ENCODE measurements at places on chromosomes 5 and 9. TPM values are rescaled to one million over a fixed set of nuclear protein-coding genes. Genes with fewer than 3 reads are reported as not detected.

Gene SLC46A2
- 0.08 TPM for polyA plus RNA-seq

Gene OTULINL
- polyA plus RNA-seq = 1.00 TPM

Gene UNC5A
- not detected for polyA plus RNA-seq

Gene ADAMTS13
- polyA plus RNA-seq = 5.8 TPM

GRCh38 chr9:131972889-131973288, 106.8 kb downstream of the MED27 start:
- H3K4me3 ChIP-seq = no peak overlapping the region
- no peaks in the 10 kb centered on the region for H3K27me3 ChIP-seq
- H3K4me1 ChIP-seq = peaks cover 21% of the 10 kb centered on the region
- no peak for DNase-seq
- no peaks in the 10 kb centered on the region for H3K36me3 ChIP-seq

DNA sequence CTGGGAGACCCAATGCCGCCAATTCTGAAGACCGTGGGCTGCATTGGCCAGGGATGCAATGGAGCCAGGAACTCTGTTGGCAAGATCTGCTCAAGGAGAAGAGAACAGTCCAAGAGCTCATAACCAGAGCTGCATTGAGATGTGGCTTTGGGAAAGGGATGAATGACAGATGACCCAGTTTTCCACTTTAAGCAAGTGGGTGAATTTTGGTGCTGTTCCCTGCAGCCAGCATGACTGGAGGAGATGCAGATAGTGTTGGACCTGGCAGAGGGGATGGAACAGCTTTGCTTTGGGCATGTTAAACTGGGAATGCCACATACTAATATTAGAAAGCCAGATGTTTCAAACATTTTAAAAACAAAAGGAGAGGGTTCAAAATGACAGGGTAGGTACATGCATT, 143.1 kb downstream of the FSTL4 start:
- DNase-seq = no peak
- H3K27ac ChIP-seq = no peak overlapping the region
- H3K36me3 ChIP-seq = no peaks in the 10 kb centered on the region
- no peaks in the 10 kb centered on the region for H3K4me1 ChIP-seq

- no peaks in the 10 kb centered on the region for H3K27me3 ChIP-seq
- peaks cover 7% of the 10 kb centered on the region for H3K4me1 ChIP-seq
These were observed 101.7 kb upstream of the FCN2 start for GRCh38 chr9:134778841-134779411.

DNA sequence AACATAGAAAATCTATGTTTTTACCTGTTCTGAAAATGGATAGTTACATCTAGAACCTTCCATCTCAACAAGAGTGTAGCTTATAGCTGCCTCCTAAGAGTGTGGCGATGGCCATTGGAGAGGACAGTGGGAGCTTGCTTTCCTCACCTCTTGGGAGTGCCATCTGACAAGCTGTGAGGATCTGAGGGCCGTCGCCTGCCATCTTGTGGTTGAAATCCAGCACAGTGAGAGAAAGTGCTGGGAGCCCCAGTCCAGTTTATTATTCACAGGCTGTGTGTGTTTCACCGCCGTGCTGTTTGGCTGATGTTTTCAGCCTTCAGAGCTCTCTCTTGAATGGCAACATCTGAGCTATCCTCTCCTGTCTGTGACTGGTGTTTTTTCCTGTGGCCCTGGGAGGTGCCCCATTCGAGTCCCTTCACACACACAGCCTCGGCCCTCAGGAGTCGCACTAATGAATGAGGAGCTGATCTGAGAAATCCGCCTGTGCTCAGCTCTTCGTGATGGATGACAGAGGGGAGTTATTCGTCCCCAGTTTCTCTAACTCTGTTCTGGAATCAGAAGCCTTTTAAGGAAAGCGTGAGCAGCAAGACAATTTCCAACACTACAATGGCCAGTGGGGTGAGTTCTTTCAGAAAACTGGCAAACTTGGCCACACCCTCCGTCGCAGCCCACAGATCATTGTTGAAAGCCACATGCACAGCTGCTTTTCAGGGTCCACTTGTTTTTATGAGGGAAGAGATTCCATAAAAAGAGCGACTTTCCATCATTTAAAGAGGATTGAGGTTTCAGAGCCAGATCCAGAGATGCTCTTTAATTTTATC, 170.3 kb downstream of the PDZD2 start:
- DNase-seq = peak; percentile 77
- no peaks in the 10 kb centered on the region for H3K27me3 ChIP-seq
- H3K4me1 ChIP-seq = peaks cover 4% of the 10 kb centered on the region
- no peaks in the 10 kb centered on the region for H3K36me3 ChIP-seq
- H3K4me3 ChIP-seq = no peak overlapping the region

DNA sequence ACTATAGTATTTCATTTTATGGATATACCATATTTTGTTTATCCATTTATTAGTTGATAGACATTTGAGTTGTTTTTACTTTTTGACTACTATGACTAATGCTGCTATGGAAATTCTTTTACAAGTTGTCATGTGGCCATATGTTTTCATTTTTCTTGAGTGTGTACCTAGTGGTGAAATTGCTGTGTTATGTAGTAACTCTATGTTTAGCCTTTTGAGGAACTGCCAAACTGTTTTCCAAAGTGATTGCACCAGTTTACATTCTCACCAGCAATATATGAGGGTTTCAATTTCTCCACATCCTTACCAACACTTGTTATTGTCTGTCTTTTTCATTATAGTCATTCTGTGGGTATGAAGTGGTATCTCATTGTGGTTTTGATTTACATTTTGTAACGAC, 75.4 kb downstream of the GRIA1 start:
- no peak overlapping the region for H3K27ac ChIP-seq
- no peaks in the 10 kb centered on the region for H3K36me3 ChIP-seq
- no peaks in the 10 kb centered on the region for H3K4me1 ChIP-seq
- no peak for DNase-seq
- no peaks in the 10 kb centered on the region for H3K27me3 ChIP-seq

- H3K27ac ChIP-seq = no peak overlapping the region
- no peak overlapping the region for H3K4me3 ChIP-seq
- H3K4me1 ChIP-seq = peaks cover 6% of the 10 kb centered on the region
- no peak for DNase-seq
- no peaks in the 10 kb centered on the region for H3K27me3 ChIP-seq
These were observed 55.9 kb upstream of the CDKN2B start for GRCh38 chr9:22064957-22065356.

DNA sequence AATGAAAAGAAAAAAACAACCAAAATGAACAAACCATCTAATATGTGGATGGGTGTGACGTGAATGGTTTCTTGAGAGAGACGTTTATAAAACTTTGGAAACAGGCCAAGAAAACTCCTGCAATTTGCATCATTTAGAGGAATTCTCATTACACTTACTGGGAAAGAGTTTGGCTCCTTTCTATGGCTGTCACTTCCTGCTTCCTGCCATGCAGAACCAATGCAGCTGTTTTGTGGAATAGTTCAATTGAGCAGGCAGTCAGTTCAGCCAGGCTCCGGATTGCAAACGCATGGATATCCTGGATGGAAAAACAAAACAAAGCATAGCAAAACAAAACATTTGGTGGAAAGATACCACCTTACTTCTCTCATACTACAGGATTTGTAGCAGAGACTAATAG, 36.6 kb downstream of the FAM114A2 start:
- peak; percentile 34 for DNase-seq
- H3K27ac ChIP-seq = peak overlapping the region; percentile 85

- H3K36me3 ChIP-seq = no peaks in the 10 kb centered on the region
- H3K4me3 ChIP-seq = no peak overlapping the region
- no peak overlapping the region for H3K27ac ChIP-seq
- H3K4me1 ChIP-seq = no peaks in the 10 kb centered on the region
- H3K27me3 ChIP-seq = no peaks in the 10 kb centered on the region
These were observed 60.5 kb downstream of the GLDC start for GRCh38 chr9:6584881-6585597.
